ENCODE measurements at places on chromosomes 12 and 14.

DNA sequence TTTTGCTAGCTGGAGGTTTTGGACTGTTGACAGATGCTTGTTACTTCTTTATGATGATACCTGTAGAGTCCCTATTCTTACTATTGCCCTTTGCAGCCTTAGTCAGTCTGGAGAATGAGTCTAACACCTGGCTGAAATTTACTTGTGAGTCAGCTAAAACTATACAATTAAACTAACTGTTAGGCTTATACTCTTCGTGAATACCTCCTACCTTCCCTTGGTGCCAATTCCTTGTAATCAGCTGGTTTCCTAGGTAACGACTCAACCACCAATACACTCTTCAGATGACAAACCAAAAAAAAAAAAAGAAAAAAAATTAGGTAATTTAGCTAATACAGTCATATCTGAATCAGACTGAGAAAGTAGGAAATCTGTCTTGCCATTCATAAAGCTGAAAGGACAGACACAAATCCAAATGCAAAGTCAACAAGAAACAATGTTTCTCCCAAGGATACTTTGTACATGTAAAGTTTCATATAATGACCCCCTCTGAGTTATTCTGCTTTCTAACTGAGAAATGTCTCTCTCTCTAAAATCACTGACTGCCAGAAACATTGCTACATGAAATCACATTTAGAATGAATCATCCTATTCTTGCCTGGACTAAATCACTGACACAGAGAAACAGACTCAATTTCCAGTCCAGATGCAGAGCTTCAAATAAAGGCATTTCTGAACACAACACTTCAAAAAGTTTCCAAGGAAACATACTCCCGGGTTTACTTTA, 56.5 kb upstream of the CDKL1 start:
- DNase-seq, result no peak

GRCh38 chr12:3160081-3160480, 82.9 kb downstream of the TSPAN9 start:
- no peak for DNase-seq

DNA sequence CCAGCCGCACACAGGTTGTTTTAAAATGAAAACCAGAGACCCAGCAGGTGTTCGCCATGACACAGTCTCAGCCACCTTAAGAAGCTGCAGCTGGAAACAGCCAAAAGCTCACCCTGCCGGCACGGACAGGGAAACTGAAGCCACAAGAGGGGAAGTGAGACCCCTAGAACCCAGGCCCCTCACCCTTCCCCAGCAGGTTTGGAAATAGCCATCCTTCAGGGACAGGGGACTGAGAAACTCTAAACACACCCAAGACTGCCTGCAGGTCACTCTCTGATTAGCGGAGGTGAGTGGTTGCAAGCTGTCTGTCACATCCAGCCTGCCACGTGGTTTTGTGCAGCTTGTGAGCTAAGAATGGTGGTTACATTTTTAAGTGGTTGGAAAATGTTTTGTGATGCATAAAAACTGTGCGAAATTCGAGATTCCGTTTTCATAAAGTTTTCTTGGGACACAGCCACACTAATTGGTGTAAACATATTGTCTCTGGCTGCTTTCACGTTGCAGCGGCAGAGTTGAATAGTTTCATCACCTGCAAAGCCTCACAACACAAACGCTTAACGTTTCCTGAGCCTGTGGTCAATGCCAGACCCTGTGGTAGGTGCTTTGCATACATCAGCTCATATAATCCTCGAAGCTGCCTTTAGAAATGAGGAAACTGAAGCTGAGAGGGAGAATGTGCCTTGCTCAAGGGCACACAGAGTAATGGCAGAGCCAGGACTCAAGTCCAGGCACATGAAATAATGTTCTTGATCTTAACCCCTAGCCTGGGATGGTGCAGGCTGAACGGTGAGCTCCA, 1.7 kb upstream of the SELPLG start:
- no peak for DNase-seq

- DNase-seq, result no peak
Measured at GRCh38 chr14:84129007-84129406, 1400.9 kb upstream of the FLRT2 start.

DNA sequence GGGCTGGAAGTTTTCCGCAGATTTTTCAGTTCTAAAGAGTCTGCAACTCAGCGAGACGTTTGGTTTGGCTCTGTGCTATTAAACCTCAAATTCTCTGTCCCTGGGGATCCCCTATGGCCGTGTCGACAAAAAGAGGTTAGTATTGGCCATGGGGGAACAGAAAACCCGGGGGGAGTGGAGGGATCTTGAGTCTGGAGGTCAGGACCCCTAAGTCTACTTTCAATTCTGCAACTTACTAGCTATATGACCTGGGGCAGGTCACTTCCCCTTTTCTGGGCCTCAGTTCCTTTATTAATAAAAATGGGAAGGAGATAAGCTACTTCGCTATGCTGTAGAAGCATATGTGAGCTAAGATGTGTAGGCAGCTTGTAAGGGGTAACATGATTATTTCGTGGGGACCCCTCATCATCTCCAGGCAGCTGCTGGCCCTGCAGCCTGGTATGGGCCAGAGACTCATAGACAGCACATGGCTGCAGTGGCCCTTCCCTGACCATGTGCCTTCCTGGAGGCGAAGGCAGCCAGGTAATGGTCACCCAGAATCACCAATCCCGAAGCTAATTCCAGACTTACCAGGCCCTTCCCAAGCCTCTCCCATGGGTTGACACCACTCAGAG, 8.6 kb downstream of the ASB2 start:
- DNase-seq, result no peak

GRCh38 chr12:44972746-44973421, 78.0 kb downstream of the DBX2 start:
- DNase-seq, result no peak

DNA sequence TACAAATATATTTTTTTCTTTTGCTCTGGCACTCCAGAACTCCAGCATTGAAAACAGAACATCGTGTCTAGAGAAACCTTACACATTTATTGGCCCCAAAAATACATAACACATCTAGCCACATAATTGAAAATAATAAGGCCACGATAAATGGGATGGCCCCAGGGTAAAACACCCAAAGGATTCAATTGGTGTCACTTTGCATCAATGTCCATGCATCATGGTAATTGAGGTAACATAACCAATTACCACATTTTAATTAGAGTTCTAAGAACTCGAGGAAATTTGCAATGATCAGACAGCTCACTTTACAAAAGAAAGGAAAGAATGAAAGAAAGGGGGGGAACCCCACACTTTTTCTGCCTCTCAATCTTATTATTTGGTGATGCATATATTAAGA, 151.8 kb upstream of the NPAS3 start:
- no peak for DNase-seq

- no peak for DNase-seq
Measured at GRCh38 chr12:24175284-24175683, 225.8 kb upstream of the SOX5 start.

- DNase-seq, result no peak
Measured at GRCh38 chr12:27523305-27523641, 733 bp upstream of the PPFIBP1 start.

- DNase-seq, result no peak
Measured at GRCh38 chr12:64666054-64666914, 56.0 kb downstream of the RASSF3 start.
